ENCODE measurements at places on chromosomes 5 and 9.

DNA sequence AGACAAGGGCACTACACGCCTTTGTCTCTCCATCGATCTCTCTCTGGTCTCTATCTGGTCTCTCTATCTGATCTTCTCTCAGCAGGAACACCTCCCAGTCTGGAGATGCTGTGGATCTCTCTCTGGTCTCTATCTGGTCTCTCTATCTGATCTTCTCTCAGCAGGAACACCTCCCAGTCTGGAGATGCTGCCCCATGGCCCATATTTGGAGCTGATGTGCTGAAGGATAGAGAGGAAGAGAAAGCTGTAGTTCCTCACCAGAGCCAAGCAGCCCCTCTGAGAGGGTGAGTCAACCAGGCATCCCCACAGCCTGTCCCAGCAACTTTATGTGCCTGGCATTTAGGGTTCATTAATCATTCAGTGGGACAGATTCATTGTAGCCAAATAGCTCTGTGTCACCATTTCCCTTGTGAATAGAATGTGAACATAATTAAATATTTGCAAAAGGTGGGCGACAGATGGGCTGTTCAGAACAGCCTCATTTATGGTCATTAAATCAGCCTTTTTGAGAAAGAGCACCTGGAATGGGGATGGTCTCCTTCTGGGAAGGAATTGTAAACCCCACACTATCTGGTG, 189.3 kb upstream of the MAST4 start:
- DNase-seq, result no peak

GRCh38 chr9:121317737-121318630, 50.0 kb downstream of the GSN start:
- no peak for DNase-seq

DNA sequence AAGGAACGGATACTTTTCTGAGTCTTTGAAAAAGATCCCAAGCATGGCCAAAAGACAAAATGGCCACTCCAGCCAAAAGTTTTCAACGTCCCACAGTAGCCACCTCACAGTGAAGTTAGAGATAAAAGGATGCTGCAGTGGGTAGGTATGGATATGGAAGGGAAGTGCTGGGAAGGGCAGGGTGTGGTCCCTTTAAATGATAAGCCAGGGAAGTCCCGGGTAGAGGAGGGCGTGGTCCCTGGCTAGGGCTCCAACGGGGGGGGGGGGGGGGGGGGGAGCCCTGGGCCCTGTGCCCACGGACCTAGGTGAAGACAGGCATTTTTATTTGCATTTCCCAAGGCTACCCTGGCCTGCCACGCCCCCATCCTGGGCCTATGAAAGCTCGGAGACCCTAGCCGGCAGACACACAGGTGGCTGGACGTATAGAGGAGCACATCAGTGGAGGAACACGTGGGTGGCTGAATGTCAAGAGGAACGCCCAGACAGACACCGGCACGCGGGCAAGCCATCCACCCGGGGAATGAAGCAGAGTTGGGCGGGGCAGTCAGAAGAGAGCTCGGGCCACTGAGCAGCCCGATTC, 306.7 kb downstream of the NFIB start:
- DNase-seq, result no peak

DNA sequence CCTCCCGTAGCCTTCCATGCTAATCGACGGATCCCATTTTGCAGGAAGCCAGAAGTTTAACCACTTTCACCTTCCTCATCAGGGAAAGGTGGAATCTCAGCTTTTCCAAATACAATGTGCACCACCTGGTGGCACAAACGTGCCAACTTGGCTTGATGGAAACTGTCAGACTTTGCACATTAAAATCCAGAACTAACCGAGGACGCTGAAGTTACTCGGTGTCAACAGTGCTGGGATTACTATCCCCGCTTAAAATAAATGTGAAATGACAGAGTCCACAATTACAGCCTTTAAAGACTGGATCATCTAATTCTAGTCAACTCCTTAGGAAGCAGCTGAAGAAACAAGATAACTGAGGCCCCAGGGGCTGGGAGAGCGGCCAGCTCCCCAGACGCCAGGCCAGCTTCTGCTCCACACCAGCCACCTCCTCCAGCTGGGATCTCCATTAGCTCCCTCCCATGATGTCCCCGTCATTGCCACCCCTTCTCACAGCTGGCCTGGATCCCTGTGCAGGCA, 50.1 kb upstream of the RETREG1 start:
- no peak for DNase-seq

- DNase-seq, result no peak
These were observed 1413.1 kb upstream of the CDH6 start for GRCh38 chr5:29780401-29780800.

DNA sequence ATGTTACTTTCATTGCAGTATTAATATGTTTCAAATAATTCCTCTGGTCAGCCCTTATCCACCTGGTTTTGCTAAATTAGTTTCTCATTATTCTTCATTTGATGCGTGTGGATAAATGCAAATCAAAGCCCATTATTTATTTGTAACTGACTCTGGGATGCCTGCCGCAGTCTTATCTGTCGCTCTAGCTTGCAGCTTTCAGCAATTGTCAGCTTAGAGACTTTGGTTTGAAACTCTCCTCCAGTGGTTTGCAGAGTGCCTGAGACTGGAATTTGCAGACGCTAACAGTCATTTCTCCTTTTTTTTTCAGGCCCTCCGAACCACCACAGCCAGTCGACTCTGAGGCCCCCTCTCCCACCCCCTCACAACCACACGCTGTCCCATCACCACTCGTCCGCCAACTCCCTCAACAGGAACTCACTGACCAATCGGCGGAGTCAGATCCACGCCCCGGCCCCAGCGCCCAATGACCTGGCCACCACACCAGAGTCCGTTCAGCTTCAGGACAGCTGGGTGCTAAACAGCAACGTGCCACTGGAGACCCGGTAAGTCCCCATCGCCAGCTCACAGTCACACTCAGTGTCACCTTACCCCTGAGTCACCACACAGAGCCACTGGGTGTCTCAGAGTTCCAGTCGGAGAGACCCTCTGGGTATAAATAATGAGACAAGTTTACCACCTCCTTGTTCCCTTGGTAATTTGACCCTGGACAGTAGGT, 339.0 kb upstream of the WWC1 start:
- DNase-seq, result no peak

DNA sequence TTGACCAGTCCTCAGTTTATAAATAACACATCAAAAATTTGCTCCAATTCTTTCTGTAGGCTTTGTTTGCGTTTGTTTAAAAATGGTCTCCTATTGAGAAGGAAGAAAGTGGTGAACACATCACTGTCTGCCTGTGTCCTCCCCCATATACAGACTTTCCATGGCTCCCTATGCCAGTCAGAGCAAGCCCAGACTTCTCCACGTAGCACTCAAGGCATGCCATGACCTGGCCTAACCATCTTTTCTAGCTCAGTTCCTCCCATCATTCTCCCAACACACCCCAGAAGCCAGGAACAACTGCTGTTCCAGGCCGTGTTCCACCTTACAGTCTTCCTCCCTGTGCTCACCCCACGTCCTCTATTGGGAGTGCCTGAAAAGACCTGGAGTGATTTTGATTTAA, 129.6 kb upstream of the ZNF618 start:
- no peak for DNase-seq

DNA sequence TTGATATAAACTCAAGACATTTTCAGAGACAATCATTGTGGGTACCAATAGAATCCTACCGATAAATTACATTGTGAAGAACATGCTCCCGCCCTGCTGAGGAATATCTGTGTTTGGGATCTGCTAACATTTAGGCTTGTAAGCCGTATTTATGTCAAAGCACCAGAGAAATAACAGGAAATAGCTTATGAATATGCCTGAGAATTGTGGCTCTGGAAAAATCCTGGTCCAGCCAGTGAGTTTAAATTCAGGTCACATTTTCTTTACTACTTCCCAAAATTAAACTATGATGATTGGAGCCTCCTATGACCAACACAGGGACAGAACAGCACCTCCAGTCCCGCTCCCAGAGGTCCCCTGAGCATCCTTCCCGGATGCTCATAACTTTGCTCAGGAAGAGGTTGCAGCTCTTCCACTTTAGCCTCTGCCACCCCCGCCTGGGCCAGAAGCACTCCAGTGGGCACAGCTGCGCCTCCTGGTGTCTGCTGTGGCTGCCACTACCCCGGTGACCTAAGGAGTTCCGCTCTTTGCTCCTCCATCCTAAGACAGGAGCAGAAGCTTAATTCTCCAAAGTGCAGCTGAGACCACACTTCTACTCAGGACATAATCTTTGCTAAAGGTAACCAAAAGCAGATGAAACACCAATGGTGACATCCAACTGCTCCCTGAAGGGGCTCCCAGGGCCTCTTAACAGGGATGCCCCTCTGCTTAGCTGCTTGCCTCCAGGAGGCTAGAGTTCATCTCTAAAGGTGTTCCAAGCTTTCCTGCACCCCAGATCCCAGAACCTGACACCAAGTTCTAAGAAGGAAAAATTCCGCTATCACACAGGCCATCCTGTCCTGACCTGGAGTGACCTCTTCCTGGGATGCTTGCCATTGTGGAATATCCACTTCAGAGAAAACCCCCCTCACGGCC, 58.8 kb downstream of the SLC1A1 start:
- no peak for DNase-seq

DNA sequence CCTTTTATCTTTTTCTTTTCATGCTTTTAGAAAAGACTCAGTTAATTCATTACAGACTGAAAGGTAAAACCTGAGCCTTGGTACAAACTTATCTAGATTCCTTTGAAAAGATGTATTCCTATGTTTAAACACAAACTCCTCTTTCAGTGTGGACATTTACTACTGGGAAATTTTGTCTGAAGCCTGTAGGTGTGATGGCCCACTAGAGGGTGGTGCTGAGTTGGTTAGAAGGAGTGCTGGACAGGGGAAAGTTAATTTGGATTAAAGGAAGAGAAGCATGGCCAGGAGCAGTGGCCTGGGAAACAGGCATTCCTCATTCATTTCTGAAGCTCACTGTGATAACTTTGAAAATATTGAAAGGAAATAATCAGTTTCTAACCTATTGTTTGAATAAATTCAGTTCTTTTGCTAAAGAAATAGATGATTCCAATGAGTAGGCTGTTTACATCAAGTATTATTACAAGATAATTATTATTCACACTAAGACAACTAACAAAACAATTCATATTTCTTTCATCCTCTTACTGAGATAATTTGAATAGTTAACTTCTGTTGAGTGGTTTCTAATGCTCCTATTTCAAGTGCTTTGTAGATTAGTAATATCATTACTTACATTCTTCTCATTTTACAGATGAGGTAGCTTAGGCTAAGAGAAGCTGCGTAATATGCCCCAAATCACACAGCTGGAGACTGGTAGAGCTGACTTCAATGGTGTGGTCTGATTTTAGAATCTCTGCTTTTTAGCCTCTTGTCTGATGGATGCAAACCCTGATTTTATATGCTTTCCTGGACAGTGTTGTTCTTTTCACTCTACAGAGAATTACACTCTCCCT, 150.9 kb downstream of the ADGRV1 start:
- no peak for DNase-seq

DNA sequence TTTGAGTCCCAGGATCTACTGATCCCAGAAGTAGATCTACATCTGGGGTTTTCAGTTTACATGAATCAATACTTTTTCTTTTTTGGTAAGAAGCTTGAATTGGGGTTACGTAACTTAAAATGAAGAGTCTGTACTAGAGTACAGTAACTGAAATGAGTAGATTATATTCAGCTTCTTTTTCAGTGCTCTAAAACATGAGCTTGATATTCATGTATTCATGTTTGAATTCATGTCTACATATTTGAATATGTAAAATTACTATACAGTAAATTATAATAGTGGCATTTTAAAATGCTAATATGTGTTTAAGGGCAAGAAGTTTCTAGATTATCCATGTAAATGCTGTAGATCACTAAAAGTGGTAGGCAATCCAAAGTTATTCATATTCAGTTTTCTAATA, 14.8 kb downstream of the POU5F2 start:
- no peak for DNase-seq

DNA sequence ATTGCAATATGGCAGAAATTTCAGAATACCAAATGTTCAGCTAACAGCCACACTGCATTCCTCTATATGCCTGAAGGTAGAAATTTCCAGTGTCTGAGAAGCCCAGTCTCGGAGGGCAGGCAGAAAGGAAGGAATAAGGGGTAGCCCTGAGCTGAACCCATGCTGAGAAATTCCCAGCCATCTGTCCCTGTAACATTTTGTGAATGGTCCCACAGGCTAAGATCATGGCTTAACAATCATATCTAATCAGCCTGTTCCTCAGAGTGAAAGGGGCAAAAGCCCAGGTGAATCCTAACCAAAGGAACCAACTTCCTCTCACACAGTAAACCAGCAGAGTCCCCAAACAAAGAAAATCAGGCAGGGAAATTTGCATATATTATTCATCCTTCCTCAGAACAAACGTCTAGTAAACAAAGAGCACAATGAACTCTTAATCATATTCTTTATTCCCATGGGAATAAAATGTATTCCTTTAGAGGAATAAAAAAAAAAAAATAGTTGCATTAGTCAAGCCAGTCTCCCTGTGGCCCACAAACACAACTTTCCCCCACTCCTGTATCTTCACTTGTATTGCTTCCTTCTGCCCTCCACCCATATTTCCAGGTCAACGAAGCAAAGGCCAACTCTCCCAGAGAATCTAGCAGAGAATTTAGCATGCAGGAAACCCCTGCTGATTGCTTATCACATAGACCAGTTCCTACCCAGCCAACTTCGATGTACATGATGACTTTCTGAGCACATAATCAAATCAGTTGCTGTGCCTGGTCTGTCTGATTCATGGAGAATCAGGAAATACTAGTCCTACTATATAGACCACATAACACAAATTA, 257.6 kb downstream of the FAM114A2 start:
- DNase-seq, result no peak

DNA sequence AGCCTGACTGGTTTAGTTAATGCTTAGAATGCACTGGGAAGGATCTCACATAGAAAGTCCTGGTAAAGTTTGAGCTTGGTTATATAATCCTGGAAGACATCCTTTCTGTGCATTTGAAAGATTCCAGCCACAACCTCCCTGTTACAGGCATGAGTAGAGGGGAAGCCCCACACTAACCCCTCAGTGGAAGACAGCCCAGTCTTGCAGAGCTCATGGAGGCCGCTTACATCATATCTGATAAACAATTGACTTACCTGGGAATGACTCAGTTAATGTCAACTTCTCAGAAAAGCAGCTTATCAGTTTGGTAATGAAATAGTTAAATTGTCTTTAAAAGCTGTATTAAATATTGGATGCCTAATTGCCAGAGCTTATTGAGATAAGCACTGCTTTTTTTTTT, 28.1 kb upstream of the PDE8B start:
- DNase-seq, result no peak

DNA sequence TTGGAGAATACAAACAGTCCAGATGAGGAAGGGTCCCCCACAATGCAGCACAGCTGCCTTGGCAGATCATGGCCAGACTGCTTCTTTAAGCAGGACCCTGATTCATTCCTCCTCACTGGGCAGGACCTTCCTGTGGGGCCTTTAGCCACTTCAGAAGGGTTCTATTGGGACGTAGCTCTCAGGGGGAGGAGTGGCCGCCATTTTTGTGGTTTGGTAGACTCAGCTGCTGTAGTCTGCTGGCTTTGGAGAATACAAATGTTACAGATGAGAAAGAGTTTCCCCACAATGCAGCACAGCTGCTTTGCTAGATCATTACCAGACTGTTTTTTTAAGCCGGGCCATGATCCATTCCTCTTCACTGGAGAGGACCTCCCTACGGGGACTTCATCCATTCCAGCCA, 57.4 kb downstream of the TMEM38B start:
- no peak for DNase-seq

- no peak for DNase-seq
These were observed at the start of gene NDST1 for GRCh38 chr5:150507474-150508276. Gene NDST1 (plus strand): TSS chr5:150508131. CDS start chr5:150521255, 13,124 bp downstream.
